SK-N-SH (cell line): ENCODE measurements at places on chromosomes 6 and 20. TPM values are rescaled to one million over a fixed set of nuclear protein-coding genes. Genes with fewer than 3 reads are reported as not detected.

DNA sequence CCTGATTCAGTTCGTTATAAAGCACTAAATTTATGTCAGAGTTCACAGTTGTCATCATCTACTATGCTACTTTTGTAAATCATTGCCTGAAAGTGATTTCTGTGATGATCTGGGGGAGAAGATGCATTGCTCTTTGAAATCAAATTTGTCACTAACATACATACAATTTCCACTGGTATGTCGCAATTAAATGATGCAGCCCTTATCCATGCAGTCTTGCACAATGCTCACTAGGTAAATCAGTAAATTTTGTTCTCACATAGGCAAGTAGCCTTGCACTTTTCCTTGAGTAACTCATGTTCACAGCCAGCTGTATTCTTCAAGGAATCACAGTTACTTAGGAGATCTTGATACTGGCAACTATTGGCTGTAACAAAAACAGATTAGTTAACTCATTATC, 20.8 kb downstream of the CRISP2 start:
- H3K27ac ChIP-seq, result no peak overlapping the region
- H3K36me3 ChIP-seq, result no peaks in the 10 kb centered on the region
- no peaks in the 10 kb centered on the region for H3K4me1 ChIP-seq
- no peak overlapping the region for H3K4me3 ChIP-seq

DNA sequence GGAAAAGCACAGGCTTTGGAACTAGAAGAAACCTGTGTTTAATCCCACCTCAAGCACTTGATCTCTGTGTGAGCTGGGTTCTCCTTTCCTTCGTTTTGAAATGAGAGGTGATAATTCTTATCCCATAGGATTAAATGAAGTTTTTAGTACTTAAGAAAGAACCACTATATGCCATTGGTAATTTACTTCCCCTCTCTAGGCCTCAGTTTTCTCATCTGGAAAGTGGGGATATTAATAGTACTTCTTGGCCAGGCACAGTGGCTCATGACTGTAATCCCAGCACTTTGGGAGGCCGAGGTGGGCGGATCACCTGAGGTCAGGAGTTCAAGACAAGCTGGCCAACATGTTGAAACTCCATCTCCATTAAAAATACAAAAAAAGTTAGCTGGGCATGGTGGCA, 14.1 kb downstream of the REM1 start:
- H3K4me1 ChIP-seq, result no peaks in the 10 kb centered on the region; the same call in 1 of the 2 replicates
- H3K27ac ChIP-seq, result no peak overlapping the region
- H3K4me3 ChIP-seq, result no peak overlapping the region

GRCh38 chr6:33492093-33492492, 37.7 kb downstream of the ZBTB9 start:
- H3K4me1 ChIP-seq, result no peaks in the 10 kb centered on the region; the same call in 1 of the 2 replicates
- H3K27ac ChIP-seq, result no peak overlapping the region
- H3K36me3 ChIP-seq, result no peaks in the 10 kb centered on the region
- no peak for DNase-seq
- no peaks in the 10 kb centered on the region; the same call in 1 of the 2 replicates for H3K27me3 ChIP-seq
- no peak overlapping the region for H3K4me3 ChIP-seq

DNA sequence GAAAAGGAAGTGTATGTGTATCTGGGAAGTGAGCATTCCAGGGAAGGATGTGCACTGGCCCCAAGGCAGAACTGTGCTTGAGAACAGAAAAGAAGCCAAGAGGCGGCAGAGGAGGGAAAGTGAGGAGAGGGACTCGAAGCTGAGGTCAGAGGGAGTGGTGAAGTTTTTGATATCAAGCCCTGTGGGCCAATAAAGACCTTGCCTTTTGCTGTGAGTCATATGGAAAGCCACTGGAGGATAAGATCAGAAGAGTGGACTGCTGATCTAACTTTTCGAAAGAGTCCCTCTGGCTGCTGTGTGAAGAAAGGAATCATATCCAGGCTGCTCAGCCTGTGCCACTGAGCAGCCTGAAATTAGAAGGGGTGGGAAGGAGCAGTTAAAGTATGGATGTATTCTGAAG, 99.4 kb downstream of the EYA4 start:
- DNase-seq, result peak; percentile 7
- no peaks in the 10 kb centered on the region for H3K36me3 ChIP-seq
- H3K4me3 ChIP-seq, result no peak overlapping the region
- H3K27ac ChIP-seq, result no peak overlapping the region

DNA sequence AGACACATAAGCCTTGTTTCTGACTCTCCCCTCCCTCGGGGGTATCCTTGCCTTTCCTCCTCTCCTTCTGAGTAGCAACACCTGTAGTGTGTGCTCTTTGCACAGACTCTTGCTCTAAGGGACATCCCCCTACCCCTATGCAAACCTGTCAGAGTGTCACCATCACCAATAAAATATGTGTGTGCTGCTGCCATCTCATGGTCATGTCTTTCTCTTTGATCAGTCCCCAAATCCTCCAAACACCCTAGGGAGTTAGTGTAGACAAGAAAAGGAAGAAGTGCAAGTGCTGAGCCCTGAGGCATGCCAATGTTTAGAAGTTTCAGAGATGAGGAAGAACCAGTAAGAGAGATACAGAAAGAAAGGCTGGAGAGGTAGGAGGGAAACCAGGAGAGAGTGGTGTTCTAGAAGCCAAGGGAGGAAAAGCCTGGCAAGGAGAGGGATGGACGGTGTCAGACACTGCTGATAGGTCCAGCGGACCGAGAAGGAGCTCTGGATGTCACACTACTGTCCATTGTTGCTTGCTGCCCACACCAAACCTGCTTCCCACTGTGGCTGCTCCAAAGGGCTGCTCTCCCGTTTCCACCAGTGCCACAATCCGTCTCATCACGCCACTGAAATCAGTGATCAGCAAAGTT, 16.4 kb downstream of the TRMT6 start:
- peaks cover 15% of the 10 kb centered on the region for H3K36me3 ChIP-seq
- H3K27ac ChIP-seq, result no peak overlapping the region
- peak; percentile 48 for DNase-seq
- no peaks in the 10 kb centered on the region for H3K4me1 ChIP-seq

The MYCT1 gene
- 7.6 and 15.4 TPM in 2 replicates for polyA plus RNA-seq

- no peak overlapping the region for H3K27ac ChIP-seq
- H3K36me3 ChIP-seq, result no peaks in the 10 kb centered on the region
- H3K4me3 ChIP-seq, result no peak overlapping the region
Measured at GRCh38 chr20:51227744-51228143, 204.8 kb upstream of the KCNG1 start.

- DNase-seq, result no peak
- H3K4me3 ChIP-seq, result no peak overlapping the region; the same call in 1 of the 2 replicates
- no peaks in the 10 kb centered on the region for H3K36me3 ChIP-seq
- no peaks in the 10 kb centered on the region for H3K4me1 ChIP-seq
- H3K27me3 ChIP-seq, result no peaks in the 10 kb centered on the region
- H3K27ac ChIP-seq, result no peak overlapping the region
Measured at GRCh38 chr20:62079166-62079565, 13.5 kb upstream of the TAF4 start.

DNA sequence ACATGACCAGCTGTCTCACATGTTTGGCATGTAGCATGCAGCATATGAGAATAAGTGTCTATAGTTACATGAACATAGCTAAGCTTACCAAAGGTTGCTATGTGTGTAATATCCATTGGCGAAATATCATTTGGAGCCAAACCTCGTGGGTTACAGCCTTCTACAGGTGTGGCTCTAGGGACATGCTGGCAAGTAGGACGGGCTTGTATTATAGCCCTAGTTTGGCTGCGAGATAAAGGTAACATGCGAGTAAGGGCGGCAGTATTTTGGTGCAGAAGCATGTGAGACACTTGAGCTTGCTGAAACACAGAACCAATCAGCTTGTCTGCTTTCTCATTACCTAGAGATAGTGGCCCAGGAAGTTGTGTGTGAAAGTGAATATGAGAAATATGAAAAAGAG, 6.5 kb upstream of the ABHD12 start:
- no peaks in the 10 kb centered on the region for H3K36me3 ChIP-seq
- no peaks in the 10 kb centered on the region for H3K27me3 ChIP-seq
- no peak overlapping the region for H3K4me3 ChIP-seq
- H3K4me1 ChIP-seq, result no peaks in the 10 kb centered on the region

The CNBD2 gene
- 5.6 and 6.6 TPM in 2 replicates for polyA plus RNA-seq

The C6orf15 gene
- not detected in 2 replicates for polyA plus RNA-seq

The FAM217B gene
- polyA plus RNA-seq, result 3.0 and 4.1 TPM in 2 replicates

GRCh38 chr20:9516234-9516871, 2.0 kb downstream of the LAMP5 start:
- H3K36me3 ChIP-seq, result no peaks in the 10 kb centered on the region
- DNase-seq, result peak; percentile 18
- no peak overlapping the region for H3K27ac ChIP-seq
- peak overlapping the region; percentile 54 for H3K4me3 ChIP-seq

DNA sequence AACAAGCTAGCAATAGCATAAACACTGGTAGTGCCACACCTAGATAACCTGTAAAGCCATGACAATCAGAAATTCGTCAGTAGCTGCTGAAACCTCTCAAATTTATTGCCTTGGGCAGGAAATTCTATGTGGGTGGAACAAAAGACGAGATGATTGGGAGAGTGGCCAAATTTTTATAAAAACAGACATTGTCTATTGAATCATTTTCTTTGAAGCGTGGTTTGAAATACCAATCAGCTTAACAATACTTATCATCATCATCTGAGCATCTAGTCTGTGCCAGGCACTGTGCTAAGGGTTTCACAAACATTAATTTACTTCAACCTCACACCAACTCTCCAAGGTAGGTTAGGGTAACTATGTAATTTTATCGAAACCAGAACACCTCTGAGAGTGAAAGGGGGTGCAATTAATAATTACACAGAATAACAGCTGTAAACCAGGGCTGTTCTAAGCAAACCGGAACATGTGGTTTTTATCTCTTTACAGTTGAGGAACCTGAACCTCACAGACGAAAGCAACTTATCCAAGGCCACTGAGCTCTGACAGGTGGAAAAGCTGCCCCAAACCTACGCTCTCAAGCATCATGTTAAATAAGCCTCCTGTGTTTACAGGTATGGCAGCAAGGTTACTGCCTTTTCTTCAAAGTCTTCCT, 43.4 kb downstream of the NHSL1 start:
- no peak for DNase-seq
- no peak overlapping the region for H3K27ac ChIP-seq
- no peaks in the 10 kb centered on the region for H3K36me3 ChIP-seq
- no peak overlapping the region for H3K4me3 ChIP-seq
- H3K27me3 ChIP-seq, result peaks cover 16% of the 10 kb centered on the region; the same call in 1 of the 2 replicates

DNA sequence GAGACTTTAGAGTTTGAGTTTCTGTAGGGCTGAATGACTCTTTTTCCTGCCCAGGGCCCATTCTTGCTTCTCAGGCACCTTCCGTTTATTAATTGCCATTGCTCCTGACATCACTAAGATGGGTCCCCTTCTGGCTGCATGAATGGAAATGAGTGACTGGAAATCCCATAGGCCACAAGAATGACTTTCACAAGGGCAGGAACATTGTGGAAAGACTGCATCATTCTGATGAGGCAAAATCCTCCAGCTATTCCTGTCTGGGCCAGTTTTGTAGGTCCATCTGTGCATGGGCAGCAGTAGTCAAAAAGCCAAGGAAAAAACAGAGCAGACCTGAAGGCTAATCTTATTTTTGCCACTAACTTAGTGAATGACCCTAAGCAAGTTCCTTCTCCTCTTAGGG, 19.3 kb downstream of the TMEM74B start:
- DNase-seq, result no peak
- peaks cover 32% of the 10 kb centered on the region for H3K36me3 ChIP-seq
- no peak overlapping the region; the same call in 1 of the 2 replicates for H3K27ac ChIP-seq
- no peak overlapping the region for H3K4me3 ChIP-seq

GRCh38 chr6:148471624-148472159, 129.1 kb downstream of the SASH1 start:
- peaks cover 39% of the 10 kb centered on the region for H3K36me3 ChIP-seq
- no peak overlapping the region for H3K27ac ChIP-seq
- no peak overlapping the region for H3K4me3 ChIP-seq
- H3K4me1 ChIP-seq, result no peaks in the 10 kb centered on the region
- H3K27me3 ChIP-seq, result no peaks in the 10 kb centered on the region

DNA sequence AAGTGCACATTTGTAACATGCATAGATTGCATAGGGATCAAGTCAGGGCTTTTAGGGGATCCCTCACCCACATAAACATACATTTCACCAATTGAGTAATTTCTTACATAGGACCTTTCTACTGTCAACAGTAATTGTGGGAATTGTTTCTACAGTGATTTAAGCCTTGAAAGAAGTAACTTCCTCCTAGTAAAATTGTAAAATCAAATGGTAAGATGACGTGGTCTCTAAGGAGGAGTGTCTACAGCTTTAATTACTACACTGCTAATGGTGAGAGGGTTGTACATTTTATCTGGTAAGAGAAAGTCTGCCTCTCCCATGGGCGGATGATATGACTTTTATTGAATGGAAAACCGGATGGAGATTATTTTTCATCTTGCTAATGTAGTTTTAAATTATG, 98.0 kb downstream of the RPP40 start:
- no peaks in the 10 kb centered on the region for H3K27me3 ChIP-seq
- H3K27ac ChIP-seq, result no peak overlapping the region
- H3K4me3 ChIP-seq, result no peak overlapping the region
- H3K4me1 ChIP-seq, result peaks cover 23% of the 10 kb centered on the region
- no peaks in the 10 kb centered on the region for H3K36me3 ChIP-seq
